ENCODE measurements at places on chromosomes 12 and 14.

DNA sequence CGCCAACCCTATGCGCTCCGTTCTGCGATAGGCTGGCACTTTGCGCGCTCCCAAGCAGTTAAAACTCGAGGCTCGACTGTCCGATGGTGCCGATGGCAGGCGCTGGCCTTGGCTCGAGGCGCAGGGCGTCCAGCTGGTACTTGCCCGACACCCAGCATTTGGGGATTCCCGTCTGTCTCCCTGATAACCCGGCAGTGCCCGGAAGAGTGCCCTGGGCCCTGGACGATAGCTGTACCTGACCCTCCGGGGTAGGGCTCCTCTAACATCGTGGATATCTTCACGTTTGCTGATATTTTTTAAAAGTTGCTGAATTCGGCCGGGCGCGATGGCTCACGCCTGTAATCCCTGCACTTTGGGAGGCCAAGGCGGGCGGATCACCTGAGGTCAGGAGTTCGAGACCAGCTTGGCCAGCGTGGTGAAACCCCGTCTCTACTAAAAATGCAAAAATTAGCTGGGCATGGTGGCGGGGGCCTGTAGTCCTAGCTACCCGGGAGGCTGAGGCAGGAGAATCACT is 908 bp upstream of the WIF1 start:
- no peak overlapping the region for H3K4me3 ChIP-seq
- no peak overlapping the region for H3K27ac ChIP-seq
- H3K27me3 ChIP-seq: no peaks in the 10 kb centered on the region
- no peak for DNase-seq
- peaks cover 10% of the 10 kb centered on the region for H3K4me1 ChIP-seq

- no peaks in the 10 kb centered on the region for H3K27me3 ChIP-seq
- no peak for DNase-seq
- H3K36me3 ChIP-seq: no peaks in the 10 kb centered on the region
Measured at GRCh38 chr12:64678248-64678647, 68.0 kb downstream of the RASSF3 start.

DNA sequence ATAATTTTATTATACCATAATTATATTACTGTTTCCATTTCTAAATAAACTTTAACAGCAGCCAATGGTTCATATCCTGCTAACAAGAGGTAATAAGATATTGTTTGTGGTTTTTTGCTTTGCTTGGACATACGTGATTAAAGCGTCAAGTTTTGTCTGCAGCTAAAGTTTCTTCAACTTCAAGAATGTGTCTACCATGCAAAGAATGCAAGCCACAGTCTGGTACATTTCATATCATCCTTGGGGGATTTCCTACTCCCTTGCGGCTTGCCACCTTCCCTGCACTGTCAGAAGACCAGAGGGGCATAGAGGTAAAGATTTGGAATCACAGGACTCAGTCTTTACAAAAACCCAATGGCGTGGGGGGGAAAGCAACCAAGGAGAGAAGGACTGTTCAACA is 125.2 kb downstream of the MED13L start:
- no peak for DNase-seq
- no peaks in the 10 kb centered on the region for H3K27me3 ChIP-seq
- H3K4me3 ChIP-seq: no peak overlapping the region
- peaks cover 52% of the 10 kb centered on the region for H3K4me1 ChIP-seq

DNA sequence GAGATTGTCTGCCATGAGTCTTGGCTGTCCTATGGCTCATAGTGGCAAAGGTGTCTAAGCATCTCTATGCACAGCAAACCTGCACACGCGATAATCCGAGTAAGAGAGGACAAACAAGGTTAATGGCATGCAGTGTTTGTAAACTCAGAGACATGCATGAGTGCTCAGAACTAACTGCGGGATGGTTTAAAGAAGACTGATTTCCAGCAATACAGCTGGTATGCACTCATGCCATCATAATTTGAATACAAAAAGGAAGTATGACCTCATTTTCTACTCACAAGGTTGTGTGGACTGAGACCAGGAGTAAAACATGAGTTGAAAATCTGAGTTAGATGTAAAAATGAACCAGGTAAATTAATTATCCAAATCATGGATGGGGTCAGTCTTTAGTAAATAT is 16.6 kb upstream of the TCP11L2 start:
- H3K27ac ChIP-seq: no peak overlapping the region
- peaks cover 2% of the 10 kb centered on the region for H3K4me1 ChIP-seq
- H3K4me3 ChIP-seq: no peak overlapping the region
- no peaks in the 10 kb centered on the region for H3K36me3 ChIP-seq

DNA sequence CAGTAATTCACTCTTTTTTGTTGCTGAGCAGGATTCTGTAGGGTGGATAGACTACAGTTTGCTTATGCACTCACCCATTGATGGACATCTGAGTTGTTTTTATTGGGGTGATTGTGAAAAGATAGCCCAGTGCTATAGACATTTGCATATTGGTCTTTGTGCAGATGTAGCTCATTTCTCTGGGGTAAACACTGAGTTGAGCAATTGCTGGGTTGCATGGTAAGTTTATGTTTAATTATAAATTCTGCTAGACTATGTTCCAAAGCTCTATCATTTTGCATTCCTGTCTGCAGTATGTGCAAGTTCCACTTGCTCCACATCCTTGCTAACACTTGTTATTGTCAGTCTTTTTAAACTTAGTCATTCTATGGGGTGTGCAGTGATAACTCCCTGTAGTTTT is 65.4 kb upstream of the RFLNA start:
- H3K36me3 ChIP-seq: no peaks in the 10 kb centered on the region
- H3K4me3 ChIP-seq: no peak overlapping the region
- H3K27ac ChIP-seq: no peak overlapping the region
- DNase-seq: no peak
- H3K27me3 ChIP-seq: no peaks in the 10 kb centered on the region

- H3K4me3 ChIP-seq: no peak overlapping the region
- H3K27ac ChIP-seq: peak overlapping the region; percentile 44
- no peak for DNase-seq
- H3K36me3 ChIP-seq: no peaks in the 10 kb centered on the region
- no peaks in the 10 kb centered on the region for H3K27me3 ChIP-seq
Measured at GRCh38 chr14:95530473-95531276, 4.2 kb upstream of the GLRX5 start.

- no peaks in the 10 kb centered on the region for H3K4me1 ChIP-seq
- no peak overlapping the region for H3K27ac ChIP-seq
- H3K27me3 ChIP-seq: no peaks in the 10 kb centered on the region
- no peak for DNase-seq
Measured at GRCh38 chr12:91413581-91414546, 231.2 kb upstream of the DCN start.

GRCh38 chr12:54220092-54220557 is 31.3 kb upstream of the SMUG1 start:
- DNase-seq: peak; percentile 82
- H3K4me1 ChIP-seq: peaks cover 25% of the 10 kb centered on the region
- H3K27me3 ChIP-seq: peaks cover 15% of the 10 kb centered on the region
- H3K36me3 ChIP-seq: no peaks in the 10 kb centered on the region

DNA sequence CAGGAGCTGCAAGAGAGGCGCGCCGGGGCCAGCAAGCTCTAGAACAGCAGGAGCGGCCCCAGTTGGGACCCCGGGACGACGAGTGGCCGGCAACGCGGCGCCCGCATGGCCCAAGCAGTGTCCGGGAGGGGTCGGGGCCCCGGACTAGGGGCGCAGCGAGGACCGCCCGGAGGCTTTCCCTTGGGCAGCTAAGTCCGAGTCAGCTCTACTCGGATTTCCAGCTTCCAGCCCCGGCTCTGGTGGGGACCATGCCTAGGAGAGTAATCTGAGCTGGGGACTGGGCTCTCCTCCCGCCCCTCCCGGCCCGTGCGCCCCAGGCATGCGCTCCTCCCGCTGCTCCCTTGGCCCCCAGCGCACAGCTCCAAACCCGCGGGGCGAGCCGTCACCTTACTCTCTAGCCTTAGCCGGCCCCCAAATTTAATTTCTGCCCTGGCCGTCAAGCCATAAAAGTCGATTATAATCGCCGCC is 41.6 kb upstream of the CAPRIN2 start:
- H3K4me1 ChIP-seq: no peaks in the 10 kb centered on the region
- no peaks in the 10 kb centered on the region for H3K36me3 ChIP-seq
- peak overlapping the region; percentile 70 for H3K4me3 ChIP-seq
- H3K27ac ChIP-seq: peak overlapping the region; percentile 49
- peak; percentile 66 for DNase-seq
- H3K27me3 ChIP-seq: no peaks in the 10 kb centered on the region

DNA sequence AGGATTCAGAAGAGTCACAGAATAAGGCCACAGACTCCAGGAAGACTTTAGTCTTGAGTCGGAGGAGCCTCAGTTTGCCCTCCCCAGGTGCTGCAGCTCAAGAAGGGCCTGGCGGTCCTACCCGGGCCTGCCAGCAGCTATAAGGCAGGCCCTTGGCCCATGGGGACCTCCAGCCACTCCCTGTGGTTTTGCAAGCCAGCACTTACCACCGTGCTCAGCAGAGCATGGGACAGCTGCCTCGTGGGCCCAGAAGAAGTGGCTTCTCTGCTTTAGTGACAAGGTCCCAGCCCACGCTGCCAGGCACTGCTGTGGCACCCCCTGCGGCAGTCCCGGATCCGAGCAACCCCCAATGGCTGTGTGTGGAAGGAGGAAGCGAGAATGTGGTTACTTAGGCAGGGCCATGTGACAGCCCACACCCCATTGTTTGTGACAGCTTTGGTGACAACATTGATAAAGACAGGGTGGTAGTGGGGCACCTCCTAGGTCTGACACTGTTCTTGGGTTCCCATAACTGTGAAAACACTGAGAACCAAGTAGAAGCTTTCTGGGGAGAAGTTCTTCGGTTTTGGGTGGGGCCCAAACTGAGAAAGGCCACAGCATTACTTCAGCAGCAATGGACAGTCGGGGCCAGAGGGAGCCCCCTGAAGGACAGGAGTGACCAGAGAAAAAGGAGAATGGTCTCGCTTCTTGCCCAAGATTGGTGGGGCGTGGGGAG is at the start of gene SELPLG:
Gene SELPLG, minus strand, starts transcription at position 361 of the 715 bp plus-strand sequence. CDS start 9,587 bp downstream, outside the sequence.
- no peak within 1 kb of the TSS for H3K27ac ChIP-seq
- H3K27me3 ChIP-seq: peaks cover 21% of the 10 kb centered on the region
- peak; percentile 80 for DNase-seq
- peaks cover 8% of the 10 kb centered on the region for H3K4me1 ChIP-seq

GRCh38 chr12:108313606-108314351 is 25.3 kb downstream of the CMKLR1 start:
- H3K27me3 ChIP-seq: no peaks in the 10 kb centered on the region
- peak overlapping the region; percentile 83 for H3K27ac ChIP-seq
- no peaks in the 10 kb centered on the region for H3K36me3 ChIP-seq
- no peak for DNase-seq
- H3K4me3 ChIP-seq: no peak overlapping the region
- peaks cover 49% of the 10 kb centered on the region for H3K4me1 ChIP-seq

DNA sequence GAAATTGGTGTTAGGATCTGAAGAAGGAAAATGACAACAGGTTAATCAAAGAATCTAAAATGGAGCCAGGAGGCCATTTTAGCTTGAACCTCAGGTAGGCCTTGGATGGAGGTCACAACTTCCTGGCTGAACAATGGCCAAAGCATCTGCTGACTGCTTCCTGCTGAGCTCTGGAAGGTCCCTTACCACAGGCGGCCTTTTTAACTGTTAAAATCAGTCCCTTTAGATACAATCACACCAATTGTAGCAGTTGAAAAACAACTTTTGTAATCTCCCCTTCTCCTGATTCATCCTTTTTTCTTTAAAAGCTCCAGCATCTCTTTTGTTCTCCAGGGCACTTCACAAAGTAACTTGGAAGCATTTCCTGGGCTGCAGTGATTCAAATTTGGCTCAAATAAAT is 388.8 kb downstream of the PDZRN4 start:
- no peaks in the 10 kb centered on the region for H3K27me3 ChIP-seq
- H3K4me1 ChIP-seq: no peaks in the 10 kb centered on the region
- no peak overlapping the region for H3K27ac ChIP-seq

GRCh38 chr12:22722081-22722480 is 97.1 kb downstream of the ETNK1 start:
- H3K4me1 ChIP-seq: peaks cover 34% of the 10 kb centered on the region
- H3K4me3 ChIP-seq: no peak overlapping the region
- peak overlapping the region; percentile 62 for H3K27ac ChIP-seq
- no peaks in the 10 kb centered on the region for H3K27me3 ChIP-seq
- DNase-seq: no peak

DNA sequence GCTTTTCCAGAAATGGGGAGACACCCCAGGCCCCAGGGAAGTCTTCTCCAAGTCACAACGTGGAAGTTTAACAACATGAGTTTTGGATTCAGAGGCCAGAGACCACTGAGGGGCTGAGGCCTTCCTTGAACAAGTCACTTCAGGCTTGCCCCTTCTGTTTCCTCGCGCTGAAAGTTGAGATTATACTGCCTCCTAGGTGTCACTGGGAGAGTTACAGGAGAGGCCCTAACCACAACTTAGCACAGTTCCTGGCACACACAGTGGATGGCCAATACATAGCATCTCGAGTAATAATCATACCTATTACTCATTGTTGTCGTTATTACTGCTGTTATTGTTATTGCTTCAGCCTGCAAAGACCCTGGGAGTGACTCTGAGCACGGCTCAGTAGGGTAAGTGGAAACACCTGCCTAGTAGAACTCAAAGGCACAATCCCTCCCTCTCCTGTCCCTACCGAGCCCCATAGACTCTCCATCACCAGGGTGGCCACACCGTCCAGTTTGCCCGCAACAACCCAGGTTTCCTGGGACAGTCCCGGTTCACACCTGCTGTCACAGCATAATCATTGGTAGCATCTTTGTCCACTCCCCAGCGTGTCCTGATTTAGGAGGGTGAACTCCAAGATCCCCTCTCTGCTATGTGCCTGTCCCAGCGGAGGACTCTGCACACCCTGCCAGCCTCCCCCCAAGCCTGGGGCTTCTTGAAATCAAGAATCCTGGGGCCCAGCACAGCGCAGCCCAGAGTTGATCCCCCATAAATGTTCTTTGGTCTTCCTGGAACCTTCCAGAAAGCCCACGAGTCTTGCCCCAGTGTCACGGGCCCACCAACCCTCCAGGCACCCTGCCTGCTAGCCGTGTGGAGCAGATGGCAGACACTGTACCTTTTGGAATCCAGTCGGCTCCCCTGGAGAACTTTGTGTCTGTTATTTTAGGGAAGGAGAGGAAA is 85.0 kb downstream of the SYNE3 start:
- no peaks in the 10 kb centered on the region for H3K27me3 ChIP-seq
- no peak overlapping the region for H3K4me3 ChIP-seq
- no peaks in the 10 kb centered on the region for H3K4me1 ChIP-seq
- peaks cover 42% of the 10 kb centered on the region for H3K36me3 ChIP-seq
- no peak for DNase-seq

DNA sequence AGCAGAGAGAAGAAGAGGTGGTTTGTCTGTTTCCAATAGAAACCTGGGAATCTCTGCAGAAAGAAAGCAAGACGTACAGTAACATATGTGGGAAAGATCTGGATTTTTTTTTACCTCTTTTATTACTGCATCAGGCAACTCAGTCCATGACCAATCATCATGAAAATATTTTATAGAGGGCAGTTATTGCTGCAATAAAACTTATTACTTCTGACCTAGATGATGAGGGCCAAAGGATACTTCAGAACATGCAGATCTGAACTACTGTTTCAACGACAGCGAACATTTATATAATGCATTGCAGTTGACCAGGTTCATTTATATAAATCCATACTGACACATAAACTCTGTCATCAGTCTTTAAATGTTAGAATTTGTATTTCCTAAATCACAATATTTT is 67.7 kb downstream of the STAB2 start:
- H3K36me3 ChIP-seq: no peaks in the 10 kb centered on the region
- no peak overlapping the region for H3K27ac ChIP-seq
- no peak for DNase-seq
- no peaks in the 10 kb centered on the region for H3K27me3 ChIP-seq
